ENCODE measurements at places on chromosomes 1 and 21. TPM values are rescaled to one million over a fixed set of nuclear protein-coding genes. Genes with fewer than 3 reads are reported as not detected.

DNA sequence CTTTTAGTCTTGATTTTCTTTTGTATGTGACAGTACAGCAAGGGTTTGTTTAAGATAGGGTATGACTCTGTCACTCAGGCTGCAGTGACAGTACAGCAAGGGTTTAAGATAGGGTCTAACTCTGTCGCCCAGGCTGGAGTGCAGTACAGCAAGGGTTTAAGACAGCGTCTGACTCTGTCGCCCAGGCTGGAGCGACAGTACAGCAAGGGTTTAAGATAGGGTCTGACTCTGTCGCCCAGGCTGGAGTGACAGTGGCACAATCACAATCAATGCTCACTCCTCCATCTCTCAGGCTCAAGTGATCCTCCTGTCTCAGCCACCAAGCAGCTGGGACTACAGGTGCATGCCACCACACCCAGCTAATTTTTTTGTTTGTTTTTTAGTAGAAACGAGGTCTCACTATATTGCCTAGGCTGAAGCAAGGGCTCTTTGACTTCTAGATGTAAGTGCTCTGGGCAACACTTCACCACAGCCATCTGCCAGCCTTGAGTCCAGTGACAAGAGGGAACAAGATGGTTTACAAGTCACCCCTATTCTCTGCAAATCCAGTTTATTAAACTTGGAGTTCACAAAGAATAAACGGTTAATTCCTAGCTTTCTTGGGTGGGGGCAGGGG is 965 bp upstream of the SH2D5 start:
- no peak for DNase-seq

DNA sequence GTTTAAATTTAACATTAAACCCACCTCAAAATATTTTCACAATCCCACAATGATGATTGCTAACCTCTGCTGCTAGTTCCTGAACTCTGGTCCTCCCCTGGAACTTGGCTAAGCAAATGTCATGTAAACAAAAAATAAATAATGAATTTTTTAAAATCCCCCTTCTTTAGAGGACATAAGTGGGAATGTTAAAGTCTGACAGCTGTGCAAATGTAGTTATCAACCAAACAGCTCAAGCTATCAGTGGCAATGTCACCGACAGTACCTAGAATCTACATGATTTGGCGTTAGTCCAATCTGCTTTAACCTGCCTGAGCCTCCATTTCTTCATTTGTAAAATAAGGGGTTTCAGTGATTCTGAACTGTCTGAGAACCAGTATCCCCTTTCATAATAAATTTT is 67.7 kb downstream of the GDAP2 start:
- no peak for DNase-seq

DNA sequence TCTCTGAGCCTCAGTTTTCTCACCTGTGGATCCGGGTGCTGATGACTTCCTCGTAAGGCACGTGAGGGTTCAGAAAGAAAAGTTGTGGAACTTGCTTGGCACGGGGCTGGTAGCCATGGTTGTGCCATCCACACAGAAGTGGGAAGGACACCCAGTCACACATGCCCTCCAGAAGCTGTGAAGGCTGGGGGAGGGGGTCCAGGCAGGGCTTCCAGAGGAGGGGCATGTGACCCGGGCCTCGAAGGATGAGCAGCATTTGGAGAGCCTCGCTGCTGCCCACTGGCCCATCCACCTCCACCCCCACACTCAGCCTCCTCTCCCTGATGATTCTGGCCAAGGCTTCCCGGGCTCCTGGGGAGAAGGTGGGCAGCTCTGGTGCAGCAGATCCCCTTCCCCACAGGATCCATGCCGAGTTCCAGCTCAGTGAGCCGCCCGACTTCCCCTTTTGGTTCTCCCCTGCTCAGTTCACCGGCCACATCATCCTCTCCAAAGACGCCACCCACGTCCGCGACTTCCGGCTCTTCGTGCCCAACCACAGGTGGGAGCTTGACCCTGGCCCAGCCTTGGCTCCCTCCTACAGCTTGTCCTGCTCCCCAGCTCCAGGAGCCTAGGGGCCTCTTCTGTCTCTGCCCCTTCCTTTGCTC is 9.4 kb downstream of the SELENON start:
- DNase-seq: no peak

DNA sequence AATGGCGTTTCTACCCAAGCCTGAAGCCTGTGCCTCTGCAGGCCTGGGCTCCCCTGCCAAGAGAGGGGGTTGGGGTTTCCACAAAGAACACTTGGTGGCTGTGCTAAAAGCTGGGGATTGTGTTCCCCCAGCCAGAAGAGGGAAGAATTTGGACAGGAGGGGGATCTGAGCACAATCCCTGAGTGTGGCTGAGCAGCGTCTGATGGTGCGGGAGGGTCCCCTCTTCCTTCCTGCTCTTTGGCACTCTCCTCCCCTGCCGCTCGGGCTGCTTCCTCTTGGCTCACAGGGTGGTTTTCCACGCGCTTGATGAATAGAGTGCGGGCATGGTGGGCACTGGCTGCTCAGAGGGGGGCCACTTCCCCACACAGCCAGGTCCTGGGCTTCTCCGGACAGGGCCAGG is 3.7 kb downstream of the GPR37L1 start:
- DNase-seq: no peak

GRCh38 chr1:81756872-81757271 is 43.9 kb upstream of the ADGRL2 start:
- no peak for DNase-seq

- DNase-seq: peak; percentile 77
These were observed 13.5 kb upstream of the PPP1R8 start for GRCh38 chr1:27816921-27817630.

DNA sequence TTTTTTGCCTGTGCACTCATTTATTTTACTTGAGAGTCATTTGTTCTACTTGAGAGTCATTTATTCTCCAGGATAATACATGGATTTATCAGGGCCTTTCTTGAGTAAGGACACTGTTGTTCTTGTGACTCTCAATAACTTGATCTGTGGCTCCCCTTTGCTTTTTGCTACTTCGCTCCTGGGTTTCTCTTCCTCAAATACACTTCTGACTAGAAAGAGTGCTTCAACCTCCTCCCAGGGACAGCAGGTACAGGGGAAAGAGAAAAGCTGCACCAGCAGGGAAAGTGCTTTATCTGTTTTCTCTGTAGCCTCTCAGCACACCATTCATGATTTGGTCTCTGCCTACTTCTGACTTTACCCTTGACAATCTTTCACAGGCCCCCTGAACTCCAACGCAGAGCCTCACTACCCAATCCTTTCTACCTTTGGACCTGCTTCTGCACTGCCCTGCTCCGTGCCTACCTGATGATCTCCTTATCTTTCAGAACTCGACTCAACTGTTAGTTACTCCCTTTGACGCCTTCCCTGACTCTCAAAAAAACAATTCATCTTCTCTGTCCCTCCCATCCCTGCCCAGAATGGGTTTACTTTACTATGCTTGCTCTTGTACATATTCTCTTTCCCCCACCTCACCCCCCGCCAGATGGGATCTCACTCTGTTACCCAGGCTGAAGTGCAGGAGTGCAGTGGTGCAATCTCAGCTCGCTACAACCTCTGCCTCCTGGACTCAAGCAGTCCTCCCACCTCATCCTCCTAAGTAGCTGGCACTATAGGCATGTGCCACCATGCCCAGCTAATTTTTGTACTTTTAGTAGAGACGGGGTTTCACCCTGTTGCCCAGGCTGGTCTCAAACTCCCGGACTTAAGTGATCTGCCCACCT is 15.6 kb upstream of the PIGM start:
- no peak for DNase-seq

DNA sequence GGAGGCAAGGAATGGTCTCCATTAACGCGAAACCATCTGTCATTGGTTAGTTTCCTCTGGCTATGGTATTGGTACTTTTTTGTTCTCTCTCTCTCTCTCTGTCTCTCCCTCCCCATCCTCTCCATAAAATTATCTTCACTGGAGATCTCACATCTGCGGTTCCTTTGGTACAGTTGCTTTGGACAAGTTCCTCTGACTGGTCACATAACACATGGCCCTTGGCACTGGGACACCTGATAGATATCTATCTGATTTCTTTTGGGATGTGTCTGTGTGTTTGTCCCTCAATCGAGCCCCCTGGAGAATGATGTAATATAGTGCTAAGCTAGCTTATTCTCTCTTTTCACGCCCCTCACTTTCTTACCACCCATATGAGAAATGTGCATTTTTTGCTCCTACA is 682.0 kb upstream of the B3GALT2 start:
- no peak for DNase-seq

DNA sequence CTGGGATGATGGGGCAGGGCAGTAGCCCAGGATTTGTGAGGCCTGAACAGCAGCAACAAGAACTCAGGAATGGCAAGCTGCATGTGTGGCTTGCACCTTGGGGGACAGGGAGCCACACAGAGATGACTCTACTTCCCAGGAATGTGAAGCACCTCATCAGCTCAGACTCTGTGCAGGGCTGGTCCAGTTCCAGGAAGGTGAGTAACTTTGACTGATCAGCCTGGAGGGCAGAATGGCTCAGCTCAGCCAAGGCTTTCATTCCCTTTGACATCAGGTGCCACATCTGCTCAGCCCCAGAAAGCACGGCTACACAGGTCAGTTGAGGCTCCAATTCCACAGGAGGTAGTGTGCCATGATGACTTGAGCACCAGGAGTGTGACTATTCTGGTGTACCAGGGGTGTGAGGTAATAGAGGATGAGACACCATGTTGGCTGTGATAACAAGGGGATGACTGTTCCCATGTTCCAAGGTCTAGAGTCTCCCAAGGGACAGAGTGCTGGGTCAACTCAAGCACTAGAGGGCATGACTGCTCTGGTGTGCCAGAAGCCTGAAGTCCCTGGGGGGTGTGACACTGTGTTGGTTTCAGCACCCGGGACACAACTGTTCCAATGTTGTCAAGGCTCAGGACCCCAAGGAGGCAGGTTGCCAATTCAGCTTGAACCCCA is 625.8 kb upstream of the ADGRL2 start:
- DNase-seq: peak; percentile 71

DNA sequence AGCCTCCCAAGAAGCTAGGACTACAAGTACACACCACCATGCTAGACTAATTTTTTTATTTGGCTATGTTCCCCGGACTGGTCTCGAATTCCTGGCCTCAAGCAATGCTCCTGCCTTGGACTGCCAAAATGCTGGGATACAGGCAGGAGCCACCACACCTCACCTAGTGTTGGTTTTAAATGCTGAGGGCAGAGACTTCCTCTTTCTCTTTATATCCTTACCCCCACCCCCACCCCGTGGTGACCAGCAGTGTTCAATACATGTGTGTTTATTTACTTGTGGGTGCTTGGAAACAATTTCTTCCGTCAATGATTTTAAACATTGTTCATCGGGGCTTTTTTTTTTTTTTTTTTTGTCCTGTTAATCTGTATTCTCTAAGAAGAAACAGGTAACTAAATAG is 158.9 kb downstream of the ZBTB18 start:
- no peak for DNase-seq

GRCh38 chr21:25370311-25370744 is 237.0 kb downstream of the MRPL39 start:
- peak; percentile 75 for DNase-seq

DNA sequence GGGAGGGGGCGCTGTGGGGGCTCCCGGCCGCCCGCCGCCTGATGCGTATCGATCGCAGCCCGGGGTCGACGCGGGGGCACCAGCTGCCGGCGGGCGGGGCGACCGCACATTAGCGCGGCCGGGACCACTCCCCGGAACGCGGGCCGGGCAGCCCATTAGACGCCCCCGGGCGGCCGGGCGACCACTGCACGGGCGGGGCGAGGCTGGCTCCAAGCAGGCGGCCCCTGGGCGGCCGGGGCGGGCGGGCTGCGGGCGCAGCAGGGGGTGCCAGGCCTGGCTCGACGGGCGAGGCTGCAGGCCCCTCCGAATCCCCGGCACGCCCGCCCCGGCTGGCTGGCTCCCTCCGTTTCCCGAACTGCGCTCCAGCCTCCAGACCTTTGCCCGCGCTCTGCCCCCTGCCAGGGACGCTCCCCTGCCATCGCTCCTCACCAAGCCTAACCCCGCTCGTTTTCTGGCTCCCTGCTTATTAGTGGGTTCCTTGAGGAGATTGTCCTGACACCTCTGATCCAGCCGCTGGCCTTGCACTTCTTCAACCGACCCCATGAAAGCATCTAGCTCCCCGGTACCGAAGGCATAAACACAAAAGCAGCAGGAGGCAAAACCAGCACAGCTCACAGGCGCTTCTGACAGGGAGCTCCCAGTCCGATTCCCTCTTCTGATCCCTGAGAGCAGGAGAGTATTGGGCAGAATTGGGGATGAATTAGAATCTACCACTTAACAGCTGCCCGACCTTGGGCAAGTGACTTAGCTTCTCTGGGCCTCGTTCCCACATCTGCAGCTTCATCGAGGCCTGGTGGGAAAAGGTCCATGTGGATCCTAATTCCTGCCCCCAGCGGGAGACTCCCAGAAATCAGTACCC is 92.6 kb upstream of the CASZ1 start:
- no peak for DNase-seq

DNA sequence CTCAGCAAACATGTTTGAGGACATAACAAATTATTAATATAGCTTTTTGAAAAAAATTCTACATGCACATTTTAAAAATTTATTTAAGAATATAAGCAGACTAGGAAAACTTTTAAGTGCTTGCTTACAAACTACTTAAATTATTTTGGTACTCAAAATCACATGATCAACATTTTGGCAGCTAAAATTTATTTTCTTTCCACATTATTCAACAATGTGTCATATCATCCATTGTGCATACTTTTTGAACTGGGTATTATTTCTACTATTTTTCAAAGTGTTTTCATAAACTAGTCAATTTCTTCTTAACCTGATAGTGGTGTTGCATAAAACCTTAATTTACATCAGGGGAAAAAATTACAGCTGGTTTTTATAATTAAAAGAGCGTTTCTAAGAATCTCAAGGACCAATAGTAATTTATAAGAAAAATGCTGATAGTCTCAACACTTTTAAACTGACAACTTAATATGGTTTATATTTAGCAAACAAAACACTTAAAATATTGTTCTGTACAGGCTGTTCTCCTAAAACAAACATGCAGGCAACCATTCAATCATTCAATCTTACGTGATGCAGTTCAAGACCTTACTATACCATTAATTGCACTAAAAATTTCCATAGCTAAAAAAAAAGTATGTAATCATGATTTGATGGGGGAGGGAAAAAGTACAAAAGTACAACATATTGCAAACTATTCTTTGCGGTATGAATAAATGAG is 105.0 kb downstream of the GPATCH2 start:
- no peak for DNase-seq

- peak; percentile 10 for DNase-seq
These were observed 10.0 kb upstream of the TTC39A start for GRCh38 chr1:51340380-51340779.

DNA sequence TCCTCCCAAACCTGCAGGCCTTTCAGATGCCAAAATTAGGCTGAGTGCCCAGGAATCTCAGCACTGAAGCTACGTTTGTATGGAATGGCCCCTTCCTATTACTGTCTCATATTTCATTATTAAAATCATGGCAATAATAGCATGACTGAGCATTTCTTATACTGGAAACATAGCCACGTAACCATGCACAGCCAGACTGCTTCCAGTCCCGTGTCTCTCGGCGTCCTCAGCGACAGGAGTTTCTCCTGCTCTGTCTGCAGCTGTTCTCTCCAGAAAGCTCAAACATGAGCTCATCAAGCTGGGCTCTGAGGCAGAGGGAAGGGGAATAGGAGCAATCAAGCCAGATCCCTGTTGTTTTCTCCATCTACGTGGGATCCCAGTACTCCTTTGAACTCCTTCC is 104.0 kb downstream of the CDC7 start:
- DNase-seq: no peak

SRM gene
- total RNA-seq: 34.3 TPM

SLC2A5 gene
- not detected for total RNA-seq

AMIGO1 gene
- 0.51 TPM for total RNA-seq

KRTAP11-1 gene
- total RNA-seq: not detected

CLDN19 gene
- not detected for total RNA-seq

BNIPL gene
- total RNA-seq: not detected

SPTA1 gene
- total RNA-seq: not detected

Data from Caki2 (cell line).